ENCODE measurements at places on chromosomes 12 and 14.

DNA sequence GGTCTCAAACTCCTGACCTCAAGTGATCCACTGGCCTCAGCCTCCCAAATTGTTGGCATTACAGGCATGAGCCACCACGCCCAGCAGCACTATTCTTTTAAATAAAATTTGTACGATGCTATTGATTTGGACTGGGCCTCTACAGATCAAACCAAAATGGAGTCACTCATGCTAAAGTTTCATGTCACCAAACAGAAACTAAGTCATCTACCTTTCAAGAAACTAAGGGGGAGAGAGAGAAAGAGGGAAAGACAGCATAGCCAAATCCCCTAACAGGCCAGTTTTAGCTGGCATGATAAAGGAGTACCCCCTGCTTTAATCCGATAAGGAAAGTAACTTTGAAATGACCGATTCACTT is 23.1 kb upstream of the STK38L start:
- DNase-seq: no peak

GRCh38 chr14:87967496-87967895 is 25.5 kb downstream of the GALC start:
- DNase-seq: no peak

GRCh38 chr12:981961-982360 is 9.1 kb upstream of the ERC1 start:
- DNase-seq: no peak

GRCh38 chr14:89215114-89215513 is 201.9 kb downstream of the FOXN3 start:
- DNase-seq: no peak

GRCh38 chr12:45305907-45306306 is 90.0 kb downstream of the ANO6 start:
- DNase-seq: no peak

DNA sequence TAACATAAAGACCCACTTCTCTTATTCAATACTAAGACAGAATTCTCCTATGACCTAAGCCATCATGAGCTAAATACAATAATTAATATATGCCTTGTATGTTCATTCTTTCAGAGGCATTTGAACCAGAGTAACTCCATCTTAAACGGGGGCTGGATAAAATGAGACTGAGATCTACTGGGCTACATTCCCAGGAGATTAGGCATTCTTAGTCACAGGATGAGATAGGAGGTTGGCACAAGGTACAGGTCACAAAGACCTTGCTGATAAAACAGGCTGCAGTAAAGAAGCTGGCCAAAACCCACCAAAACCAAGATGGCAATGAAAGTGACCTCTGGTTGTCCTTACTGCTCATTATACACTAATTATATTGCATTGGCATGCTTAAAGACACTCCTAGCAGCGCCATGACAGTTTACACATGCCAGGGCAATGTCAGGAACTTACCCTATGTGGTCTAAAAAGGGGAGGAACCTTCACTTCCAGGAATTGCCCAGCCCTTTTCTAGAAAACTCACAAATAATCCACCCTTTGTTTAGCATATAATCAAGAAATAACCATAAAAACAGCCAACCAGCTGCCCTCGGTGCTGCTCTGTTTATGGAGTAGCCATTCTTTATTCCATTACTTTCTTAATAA is 260.7 kb downstream of the SSPN start:
- no peak for DNase-seq

DNA sequence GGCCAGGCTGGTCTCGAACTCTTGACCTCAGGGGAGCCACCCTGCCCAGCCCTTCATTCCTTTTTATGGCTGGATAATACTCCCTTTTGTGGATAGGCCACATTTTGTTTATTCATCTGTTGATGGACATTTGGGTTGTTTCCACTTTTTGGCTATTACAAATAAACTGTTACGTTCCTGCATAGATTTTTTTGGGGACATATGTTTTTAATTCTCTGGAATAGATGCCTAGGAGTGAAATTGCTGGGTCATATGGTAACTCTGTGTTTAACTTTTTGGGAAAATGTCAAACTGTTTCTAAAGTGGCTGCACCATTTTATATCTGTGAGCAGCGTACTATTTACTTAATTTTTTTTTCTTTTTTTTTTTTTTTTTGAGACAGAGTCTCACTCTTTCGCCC is 9.8 kb downstream of the KMT5A start:
- DNase-seq: no peak

- DNase-seq: no peak
Observed at GRCh38 chr14:51094282-51094821, 553 bp downstream of the TRIM9 start.

- no peak for DNase-seq
Observed at GRCh38 chr12:118119449-118119879, 15.7 kb upstream of the VSIG10 start.

DNA sequence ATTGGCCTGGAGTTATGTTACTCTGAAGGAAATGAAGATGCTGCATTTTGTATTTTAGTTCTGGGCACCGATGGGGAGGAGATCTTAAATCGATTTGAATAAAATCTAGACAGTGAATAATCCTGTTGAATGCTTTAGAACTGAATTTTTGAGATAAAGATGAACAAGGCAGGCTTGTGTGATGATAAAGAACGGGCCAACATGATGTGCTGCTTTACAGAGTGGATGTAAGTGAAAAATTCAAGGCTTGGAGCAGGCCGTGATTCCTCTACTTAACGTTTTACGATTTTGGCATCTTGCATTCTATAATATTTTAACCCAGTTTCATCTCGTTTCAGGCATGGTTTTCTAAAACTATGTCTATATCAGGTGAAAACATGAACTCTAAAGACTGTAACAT is 23.5 kb upstream of the BHLHE41 start:
- DNase-seq: no peak

- no peak for DNase-seq
Observed at GRCh38 chr14:49017447-49017846, 568.7 kb downstream of the RPS29 start.

Data from AML-193 (cell line).